ENCODE measurements at places on chromosomes 6 and 20.
A peak's percentile ranks its signal among the peaks of the same experiment; 100 is the strongest.

DNA sequence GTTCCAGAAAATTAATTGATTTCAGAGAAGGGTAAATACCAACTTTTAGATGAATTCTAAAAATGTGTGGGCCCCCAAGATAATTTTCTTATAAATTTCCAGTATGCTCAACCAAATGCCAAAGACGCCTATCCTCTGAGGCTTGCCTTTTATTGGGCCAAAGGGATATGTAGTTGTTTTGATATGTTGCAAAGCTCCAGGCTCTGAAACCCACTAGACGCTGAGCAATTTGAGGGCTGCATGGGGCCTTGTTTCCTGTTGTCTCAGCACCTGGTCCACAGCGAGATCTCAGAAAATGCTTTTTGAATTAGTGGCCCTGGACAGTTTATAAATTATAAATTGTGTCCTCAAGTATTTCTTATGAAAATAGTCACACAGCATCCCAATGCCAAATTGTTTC lies 397.2 kb downstream of the SAMD5 start:
- DNase-seq, result no peak

DNA sequence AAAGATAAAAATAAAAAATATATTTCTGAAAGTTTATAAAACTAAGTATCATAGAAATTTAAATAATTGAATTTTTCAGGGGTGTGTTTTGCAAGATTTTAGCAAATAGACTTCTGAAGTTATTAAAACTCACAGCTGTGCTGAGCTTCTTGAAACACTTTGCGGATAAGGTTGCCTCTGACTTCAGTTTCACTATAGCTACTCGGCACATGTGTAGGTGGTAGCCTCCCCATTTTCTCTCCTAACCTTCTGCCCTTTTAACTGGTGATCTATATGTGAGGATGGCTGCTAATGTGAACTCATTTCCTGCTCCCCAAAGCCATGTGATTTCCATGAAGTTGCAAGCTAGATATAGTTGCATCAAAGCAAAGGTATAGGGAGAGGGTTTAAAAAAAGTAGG lies 129.3 kb upstream of the STMND1 start:
- no peak for DNase-seq

DNA sequence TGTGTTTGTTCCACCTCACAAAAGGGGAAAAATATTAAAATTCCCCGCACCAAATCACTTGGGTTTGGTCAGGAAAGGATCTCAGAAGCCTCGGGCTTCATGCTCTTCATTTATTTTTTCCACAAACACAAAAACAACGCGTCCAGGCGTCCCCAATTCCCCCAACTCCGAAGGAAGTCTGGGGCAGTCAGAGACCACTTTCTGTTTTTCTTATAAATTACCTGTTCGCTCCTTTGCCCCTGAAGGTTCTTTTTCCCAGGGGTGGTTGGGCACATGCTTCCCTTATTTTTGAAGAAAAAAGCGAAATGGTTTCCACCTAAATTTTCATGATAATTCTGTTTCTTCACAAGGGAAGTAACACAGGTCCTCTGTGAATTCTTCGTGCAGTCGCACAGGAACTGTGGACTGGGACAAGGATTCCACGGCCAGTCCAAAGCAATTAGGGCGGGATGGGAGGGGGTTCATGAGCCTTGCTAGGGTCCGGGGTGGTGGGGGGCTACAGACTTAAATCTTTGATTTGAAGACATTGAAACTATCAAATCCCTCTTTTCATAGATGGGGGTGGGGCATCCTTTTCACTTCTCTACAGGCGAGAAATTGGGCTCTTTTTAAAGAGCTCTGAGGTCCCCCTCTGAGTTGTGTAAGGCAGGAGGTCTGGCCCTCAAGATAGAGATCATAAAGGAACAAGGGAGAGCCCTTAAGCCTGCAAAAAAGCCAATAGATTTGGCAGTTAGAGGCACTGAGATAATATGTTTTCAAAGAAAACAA lies 30.5 kb upstream of the HFE start:
- no peak for DNase-seq

GRCh38 chr6:143694560-143694959 lies 16.8 kb downstream of the PHACTR2 start:
- no peak for DNase-seq

- no peak for DNase-seq
Measured at GRCh38 chr6:111858347-111858746, 14.9 kb downstream of the FYN start.

DNA sequence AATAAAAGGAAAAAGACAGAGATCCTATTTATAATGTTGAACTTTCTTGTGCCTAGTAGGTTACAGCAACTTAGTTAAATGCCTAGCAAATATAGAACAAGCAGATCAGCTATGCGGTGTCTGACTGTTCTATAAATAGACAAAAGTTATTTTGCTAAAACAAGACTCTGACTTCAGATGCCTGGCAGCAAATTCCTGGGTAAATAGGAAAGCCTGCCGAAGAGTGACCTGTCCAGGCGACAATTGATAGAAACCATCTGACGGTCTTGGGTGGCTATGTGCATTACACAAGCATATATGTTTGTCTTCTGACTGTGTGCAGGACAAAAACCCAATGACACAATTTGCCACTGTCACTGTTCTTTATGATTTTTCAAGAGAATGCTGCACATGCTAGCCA lies 38.0 kb upstream of the PDE10A start:
- DNase-seq, result no peak

- no peak for DNase-seq
Measured at GRCh38 chr6:168252267-168252666, 67.3 kb downstream of the DACT2 start.

- DNase-seq, result no peak
Measured at GRCh38 chr6:163165922-163166321, 248.6 kb upstream of the QKI start.

DNA sequence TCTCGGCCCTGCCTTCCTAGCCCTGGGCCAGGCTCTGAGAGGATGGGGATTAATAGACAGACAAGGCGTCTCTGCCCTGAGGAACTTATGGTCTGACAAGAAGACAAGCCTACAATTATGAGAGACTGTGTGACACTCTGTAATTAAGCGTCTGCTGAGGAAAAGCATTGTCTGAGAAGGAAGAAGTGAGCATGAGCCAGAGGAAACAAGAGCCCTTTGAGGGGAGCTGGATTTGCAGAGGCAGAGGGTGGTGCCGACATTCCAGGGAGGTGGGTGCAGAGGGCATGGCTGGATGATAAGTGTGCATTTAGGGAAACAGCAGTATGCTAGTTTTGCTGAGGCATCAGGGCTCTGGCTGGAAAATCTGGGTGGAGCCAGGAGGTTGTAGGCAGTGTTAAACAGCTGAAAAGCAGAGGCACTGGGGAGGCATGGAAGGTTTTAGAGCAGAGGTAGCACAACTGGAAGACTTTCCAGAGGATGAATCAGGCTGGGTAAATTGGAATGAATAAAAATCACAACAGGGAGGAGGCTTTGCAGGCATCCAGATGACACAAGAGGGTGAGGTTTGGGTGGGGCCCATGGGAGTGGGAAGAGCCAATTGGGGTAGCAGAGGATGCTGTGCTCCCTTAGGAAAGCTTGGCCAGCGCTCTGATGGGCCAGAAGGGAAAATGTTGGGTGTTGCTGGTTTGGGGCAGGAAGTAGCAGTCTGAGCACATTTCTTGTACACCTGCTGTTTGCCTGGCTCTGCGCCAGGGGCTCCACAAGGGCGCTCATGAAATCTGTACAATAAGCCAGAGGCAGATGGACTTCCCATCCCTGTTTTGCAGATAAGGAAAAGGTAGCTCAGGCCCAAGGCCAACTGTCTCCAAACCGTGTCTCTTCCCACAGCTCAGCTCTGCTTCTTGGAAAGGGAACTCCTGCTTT lies 74.0 kb upstream of the MYL9 start:
- DNase-seq, result peak; percentile 43

GRCh38 chr6:136784910-136785746 lies 7.1 kb downstream of the MAP3K5 start:
- DNase-seq, result peak; percentile 65

- DNase-seq, result peak; percentile 29
Measured at GRCh38 chr6:1312473-1313367, 822 bp downstream of the FOXQ1 start.

GRCh38 chr6:166281104-166281503 lies 27.1 kb downstream of the PRR18 start:
- DNase-seq, result no peak

DNA sequence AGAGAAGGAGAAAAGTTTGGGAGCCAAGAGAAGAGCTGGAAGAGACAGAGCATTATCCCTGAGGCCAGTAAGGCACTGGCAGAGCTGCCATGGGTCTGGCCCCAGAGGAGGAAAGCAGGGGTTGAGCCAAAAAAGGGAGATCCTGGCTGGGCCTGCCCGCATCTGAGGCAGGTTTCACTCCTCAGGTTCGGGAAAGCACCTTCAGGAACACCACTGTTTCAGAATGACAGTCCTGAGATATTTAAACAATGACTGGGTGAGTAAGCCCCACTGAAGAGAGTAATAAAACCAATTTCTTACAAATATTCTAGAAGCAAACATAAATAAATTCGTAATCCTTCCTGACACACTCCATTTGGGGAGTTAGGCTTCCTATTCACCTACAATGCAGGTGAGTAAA lies 152.2 kb downstream of the BACH2 start:
- DNase-seq, result no peak

All from CD4-positive, alpha-beta T cell treated with Interleukin-15 for 1 hour (primary cell).